ENCODE measurements at places on chromosomes 1 and 21. TPM values are rescaled to one million over a fixed set of nuclear protein-coding genes. Genes with fewer than 3 reads are reported as not detected.

GRCh38 chr1:215710036-215710898, 143.2 kb downstream of the KCTD3 start:
- DNase-seq = peak; percentile 28

Gene ATAD3C
- 1.0 TPM for total RNA-seq

Gene C1orf56
- 1.3 TPM for total RNA-seq

DNA sequence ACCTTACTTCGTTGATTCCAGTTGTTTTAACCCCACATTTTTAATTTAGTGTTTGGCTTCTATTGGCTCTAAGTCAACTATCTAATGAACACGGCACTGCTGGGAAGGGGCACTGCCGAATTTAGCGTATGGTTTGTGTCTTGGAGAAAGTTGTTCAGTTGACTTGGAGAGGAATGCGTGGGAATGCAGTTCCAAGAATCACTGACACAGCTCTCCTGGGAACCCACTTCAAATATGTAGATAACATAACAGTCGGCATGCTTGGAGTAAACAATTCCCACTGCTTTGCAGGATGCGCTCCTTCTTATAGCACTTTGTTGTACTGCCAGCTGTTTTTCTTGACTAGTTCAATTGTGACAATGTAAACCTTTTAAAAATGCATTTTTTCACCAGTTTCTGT, 104.3 kb downstream of the RYR2 start:
- no peak for DNase-seq

Gene PCNX2
- 17.7 TPM for total RNA-seq

Gene PPM1J
- total RNA-seq = not detected

Gene RABGGTB
- 91.7 TPM for total RNA-seq

DNA sequence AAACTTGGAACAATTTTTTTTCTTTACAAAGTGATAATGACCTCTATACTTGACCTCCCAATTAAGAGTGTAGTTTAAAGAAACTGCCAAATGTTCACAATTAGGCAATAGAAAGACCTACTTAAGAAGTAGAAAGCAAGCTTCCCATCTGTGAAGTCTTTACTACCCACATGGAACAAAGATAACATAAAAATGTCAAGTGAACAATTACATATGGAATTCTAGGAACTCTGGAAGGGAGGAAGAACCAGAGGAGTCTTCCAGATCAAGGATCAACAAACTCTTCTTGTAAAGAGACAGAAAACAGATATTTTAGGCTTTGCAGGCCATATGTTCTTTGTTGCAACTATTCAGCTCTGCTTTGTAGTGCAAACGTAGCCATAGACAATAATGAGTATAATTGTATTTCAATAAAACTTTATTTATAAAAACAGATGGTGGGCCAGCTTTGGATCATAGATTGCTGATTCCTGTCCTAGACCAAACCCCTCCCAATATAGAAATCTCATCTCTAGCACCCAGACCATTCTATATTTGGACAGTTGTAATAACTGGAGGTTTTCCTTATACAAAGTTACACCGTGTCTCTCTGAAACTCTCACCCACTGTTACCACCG, 68.4 kb upstream of the MAGI3 start:
- DNase-seq = no peak

Gene ADCY10
- not detected for total RNA-seq

GRCh38 chr1:201143726-201144635, 10.3 kb downstream of the TMEM9 start:
- DNase-seq = no peak

- peak; percentile 73 for DNase-seq
These were observed 5.6 kb upstream of the KCNA10 start for GRCh38 chr1:110524311-110525248.

Gene L1TD1
- not detected for total RNA-seq

GRCh38 chr21:45019887-45020537, 54.4 kb upstream of the ADARB1 start:
- DNase-seq = no peak

Gene NENF
- total RNA-seq = 29.2 TPM

DNA sequence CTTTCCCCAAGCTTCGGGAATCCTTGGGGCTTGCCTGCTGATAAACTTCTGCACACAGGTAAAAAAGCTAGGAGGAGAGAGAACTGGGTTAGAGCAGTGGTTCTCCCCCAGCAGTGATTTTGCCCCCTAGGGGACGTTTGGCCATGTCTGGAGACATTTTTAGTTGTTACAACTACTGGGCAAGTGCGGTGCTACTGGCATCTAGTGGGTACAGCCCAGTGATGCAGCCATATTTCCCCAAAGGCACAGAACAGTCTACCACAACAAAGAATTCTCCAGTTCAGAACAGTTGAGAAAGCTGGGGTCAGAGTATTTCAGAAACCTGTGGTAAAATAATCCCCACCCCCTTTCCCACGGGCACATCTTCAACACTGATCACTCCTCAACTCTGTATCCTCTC, 41.3 kb downstream of the LRRC71 start:
- DNase-seq = peak; percentile 69

- DNase-seq = no peak
These were observed 79.6 kb downstream of the NME7 start for GRCh38 chr1:169288011-169288414.

DNA sequence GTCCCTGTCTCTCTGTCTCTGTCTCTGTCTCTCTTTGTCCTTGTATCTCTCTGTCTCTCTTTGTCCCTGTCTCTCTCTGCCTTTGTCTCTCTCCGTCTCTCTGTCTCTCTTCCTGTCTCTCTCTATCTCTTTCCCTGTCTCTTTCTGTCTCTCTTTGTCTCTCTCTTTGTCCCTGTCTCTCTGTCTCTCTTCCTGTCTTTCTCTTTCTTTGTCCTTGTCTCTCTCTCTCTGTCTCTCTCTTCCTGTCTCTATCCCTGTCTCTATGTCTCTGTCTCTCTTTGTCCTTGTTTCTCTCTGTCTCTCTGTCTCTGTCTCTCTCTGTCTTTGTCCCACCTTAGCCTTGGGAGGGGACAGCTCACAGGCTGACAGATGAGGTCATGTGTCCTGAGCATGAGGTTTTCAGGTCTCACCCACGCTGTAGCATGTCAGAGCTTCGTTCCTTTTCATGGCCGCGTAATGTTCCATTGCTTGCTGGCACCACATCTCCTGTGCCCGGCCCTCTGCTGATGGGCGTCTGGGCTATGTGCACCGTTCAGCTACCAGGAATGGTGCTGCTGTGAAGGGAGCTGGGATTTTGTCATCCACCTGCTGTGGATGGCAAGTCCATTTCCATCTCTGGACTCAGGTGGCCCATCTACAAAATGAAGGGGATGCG, 27.6 kb downstream of the TP73 start:
- DNase-seq = no peak

- no peak for DNase-seq
These were observed 34.9 kb upstream of the CACNA1E start for GRCh38 chr1:181448461-181448860.

DNA sequence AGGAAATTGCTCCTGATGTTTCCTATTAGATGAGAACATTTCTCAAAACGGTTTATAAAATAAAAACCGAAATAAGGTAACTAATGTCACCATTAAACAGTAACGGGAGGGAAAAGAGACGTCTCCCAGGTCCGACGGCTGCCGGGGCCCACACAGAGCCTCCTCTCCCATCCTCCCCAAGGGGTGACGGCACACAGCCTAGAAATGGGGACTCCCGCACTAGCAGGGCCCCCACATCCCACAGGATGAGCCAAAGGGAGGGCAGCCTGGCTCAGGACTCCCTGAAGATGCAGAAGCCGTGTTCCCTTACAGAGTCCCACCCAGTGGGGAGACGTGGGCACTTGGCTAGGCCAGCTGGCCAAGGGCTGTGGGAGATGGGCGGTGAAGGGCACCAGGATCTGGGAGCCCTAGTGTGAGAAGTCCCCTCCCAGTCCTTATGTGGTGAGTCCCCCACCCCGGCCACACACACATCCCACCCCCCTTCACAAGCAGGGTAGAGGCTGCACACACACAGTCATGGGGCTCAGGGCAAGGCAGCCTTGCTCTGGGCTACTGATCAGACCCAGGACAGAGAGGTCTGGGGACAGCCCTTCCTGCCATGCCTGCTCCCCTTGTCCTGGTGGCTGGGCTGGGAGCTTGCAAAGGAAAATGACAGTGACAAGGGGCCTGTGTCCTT, 3.3 kb downstream of the KRTAP10-3 start:
- no peak for DNase-seq

GRCh38 chr21:41470054-41470453, 37.9 kb downstream of the TMPRSS2 start:
- no peak for DNase-seq

DNA sequence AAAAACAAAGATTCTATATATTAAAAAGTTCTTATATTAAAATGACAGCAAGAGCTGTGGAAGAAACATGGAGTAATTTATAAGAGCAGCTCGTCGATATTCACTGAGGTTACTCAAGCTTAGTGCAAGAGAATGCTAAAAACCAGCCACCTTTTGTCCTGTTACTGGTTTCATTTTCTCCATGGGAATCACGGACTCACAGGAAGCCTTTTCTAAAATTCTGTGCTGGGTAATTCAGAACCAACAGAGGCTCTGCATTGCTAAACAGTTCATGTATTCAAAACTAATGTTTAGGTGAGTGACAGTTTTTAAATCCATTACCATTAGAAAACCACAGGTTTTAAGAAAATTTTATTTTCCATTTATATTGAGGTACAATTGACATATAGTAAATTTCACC, 147.8 kb upstream of the MAP1LC3C start:
- no peak for DNase-seq

DNA sequence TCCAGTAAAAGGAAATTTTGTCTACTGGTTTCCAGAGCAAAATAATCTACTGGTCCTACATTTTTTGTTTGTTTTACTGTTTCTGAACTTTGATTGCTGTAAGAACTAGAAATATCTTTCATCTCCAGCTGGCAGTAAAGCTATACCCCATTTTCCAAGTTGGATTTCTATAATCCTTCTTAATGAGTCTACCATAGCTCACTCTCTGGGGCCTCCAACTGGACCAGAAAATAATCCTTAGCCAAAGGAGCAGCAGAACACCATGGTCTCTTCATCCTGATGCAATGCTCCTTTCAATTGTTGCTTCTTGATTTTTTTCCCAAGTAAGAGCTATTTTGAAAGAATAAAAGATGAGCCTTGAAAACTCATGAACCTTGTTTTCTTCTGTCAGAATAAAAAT, 110.0 kb upstream of the COL11A1 start:
- DNase-seq = no peak

Gene PPP1R12B
- total RNA-seq = 21.9 TPM

- no peak for DNase-seq
These were observed 93.6 kb downstream of the SNRPE start for GRCh38 chr1:203954788-203955552.

- DNase-seq = peak; percentile 47
These were observed 51.2 kb upstream of the SYNC start for GRCh38 chr1:32753532-32754316.
